ENCODE measurements at places on chromosomes 4 and X.

DNA sequence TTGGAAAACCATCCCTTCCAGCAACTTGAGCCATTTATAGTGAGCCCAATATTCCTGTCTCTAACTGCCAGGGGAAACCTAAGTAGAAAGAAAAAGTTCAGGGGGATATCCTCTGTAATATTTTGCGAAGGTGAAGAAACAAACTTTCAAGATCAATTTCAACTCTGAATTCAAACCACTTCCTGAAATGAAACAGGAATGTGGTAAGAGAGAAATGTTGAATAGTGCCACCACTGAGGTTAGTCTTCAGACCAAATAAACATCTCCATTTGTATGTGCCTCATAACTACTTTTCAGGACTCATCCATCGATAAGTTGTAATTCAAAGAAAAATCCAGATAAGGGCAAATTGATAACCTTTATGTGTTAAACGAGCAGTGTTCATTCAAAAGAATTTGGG, 128.7 kb downstream of the GABRB1 start:
- no peak for DNase-seq

DNA sequence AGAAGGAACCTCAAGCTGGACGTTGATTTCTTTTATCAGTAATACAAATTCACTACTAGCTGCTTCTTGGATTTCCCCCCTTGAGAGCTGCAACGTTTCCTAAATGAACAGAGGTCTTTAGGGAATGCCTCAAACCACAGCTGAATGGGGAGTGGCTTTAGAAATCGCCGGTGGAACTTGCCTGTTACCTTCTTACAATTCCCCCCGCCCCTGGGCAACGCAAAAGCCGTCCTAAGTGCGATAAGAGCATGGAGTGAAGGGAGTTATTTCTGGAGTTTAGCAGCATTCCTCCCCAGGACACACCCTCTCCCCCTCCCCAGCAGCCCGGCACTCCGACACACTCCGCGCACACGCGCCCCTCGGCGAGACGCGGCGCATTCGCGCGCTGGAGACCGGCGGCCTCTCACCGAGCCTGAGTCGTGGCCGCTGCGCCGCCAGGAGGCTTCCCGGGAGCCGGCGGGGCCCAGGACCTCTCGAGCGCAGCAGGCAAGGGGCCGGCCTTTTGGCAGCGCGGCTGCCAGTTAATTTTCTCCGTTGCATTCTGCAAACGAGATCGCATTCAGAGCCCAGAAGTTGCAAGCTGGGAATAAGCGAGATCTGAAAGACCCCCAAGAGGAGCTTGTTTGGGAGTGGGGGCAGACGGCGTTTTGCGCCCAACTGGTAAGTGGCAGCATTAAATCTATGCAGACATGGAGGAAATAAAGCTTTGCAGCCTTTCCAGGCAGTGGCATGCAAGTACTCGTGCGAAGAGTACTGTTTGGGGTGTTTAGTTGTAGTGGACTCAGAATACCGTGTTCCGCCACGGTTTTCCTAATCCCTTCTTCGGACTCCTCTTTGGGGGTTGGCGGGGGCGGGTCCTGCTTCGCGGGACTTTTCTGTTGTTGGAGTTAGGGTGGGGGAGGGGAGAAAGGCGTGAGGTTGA, 134.7 kb downstream of the PALLD start:
- DNase-seq: no peak

- DNase-seq: no peak
Observed at GRCh38 chrX:95907081-95907480, 777.6 kb upstream of the DIAPH2 start.

DNA sequence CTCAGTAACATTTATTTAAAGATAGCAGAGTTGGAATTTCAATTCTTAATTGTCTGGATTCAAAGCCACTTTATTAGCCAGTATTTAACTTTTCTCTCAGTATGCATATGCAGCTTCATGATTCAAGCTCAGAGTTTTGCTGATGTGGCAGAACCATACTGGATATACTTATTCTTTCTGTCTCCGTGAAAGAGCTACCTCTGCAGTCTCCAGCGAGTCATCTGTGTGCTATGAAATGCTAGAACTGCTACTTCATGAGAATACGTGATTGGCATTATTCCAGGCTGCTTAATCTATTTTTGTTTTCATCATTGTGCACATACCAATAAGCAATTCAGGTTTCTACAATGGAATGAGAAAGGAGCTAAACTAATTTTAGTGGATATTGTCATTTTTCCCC, 743.7 kb downstream of the C4orf33 start:
- DNase-seq: no peak

DNA sequence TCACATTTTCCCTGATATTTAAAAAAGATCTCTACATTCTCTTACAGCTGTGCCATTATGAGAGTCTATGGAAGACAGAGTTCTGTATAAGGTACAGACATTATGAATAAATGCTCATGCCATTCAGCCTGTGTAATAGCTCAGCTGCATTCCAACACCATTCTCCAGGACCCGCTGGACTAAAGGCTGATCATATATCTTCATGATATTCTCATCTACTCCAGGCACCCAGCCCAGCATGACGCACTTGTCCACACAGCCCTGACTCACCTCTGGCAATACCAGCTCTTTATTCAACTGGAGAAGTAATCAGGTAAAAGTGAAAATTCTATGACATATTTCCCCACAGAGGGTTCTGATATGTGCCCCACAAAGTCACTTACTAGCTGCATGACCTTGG, 437.5 kb upstream of the FGF16 start:
- no peak for DNase-seq
